Putamen (tissue), 1 donor: ENCODE measurements at places on chromosomes 2 and 18.

GRCh38 chr2:62713837-62714236, 8.3 kb downstream of the EHBP1 start:
- DNase-seq, result no peak

- DNase-seq, result no peak
Measured at GRCh38 chr2:23606968-23607367, 222.0 kb downstream of the KLHL29 start.

DNA sequence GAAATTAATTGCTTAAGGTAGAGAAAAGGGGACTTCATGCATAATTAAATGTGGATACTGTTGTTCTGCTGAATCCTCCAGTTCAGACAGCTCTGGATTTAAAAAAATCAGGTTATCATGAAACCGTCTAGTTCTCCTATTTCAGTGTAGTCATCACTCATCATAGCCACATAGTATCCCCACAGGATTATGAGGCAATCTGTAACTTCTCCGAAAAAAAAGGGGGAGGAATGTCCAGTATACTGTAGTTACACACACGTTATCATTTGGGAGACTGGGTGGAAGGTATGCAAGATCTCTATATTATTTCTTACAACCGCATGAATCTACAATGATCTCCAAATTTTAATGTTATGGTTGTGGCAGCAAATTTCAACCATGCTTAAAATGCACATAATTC, 114.0 kb downstream of the HIBCH start:
- no peak for DNase-seq

DNA sequence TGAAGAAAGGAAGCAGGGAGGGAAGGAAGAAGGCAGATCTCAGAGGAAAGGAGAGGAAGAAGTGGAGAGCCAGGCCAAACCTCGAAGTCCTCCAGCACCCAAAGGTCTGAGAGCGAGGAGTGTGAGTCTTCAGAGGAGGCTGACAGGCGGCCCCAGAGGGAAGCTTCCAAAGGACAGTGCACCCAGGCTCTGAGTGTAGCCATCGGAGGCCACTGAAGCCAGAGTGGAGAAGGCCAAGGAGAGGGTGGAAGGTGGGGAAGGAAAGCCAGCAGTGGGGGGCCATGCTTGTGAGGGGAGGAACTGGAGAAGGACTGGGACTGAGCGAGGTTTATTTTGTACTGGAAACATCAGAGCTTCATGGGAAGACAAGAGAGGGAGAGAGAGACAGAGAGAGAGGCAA, 6.0 kb downstream of the ATP6V1B1 start:
- no peak for DNase-seq

- DNase-seq, result no peak
Measured at GRCh38 chr2:196681510-196681909, 42.0 kb downstream of the CCDC150 start.

DNA sequence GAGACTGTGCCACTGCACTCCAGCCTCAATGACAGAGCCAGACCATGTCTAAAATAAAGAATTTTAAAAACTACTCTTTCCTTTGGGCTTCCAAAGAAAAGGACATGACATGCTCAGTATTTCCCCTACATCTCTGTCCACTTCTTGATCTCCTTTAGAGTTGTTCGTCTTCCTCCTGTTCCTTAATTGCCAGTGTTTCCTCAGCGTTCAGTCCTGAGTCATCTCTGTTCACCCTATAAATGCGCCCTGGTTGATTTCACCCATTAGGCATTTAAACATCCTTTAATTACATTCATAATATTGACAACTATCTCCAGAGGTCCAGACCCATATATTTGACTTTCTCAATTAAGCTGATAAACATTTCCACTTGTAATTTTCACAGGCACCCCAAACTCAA, 64.0 kb downstream of the AAK1 start:
- DNase-seq, result no peak
